ENCODE measurements at places on chromosomes 11 and 22.

GRCh38 chr11:26219183-26220117, 112.5 kb upstream of the ANO3 start:
- DNase-seq = no peak

GRCh38 chr22:24563246-24563645, 7.4 kb downstream of the SNRPD3 start:
- no peak for DNase-seq

DNA sequence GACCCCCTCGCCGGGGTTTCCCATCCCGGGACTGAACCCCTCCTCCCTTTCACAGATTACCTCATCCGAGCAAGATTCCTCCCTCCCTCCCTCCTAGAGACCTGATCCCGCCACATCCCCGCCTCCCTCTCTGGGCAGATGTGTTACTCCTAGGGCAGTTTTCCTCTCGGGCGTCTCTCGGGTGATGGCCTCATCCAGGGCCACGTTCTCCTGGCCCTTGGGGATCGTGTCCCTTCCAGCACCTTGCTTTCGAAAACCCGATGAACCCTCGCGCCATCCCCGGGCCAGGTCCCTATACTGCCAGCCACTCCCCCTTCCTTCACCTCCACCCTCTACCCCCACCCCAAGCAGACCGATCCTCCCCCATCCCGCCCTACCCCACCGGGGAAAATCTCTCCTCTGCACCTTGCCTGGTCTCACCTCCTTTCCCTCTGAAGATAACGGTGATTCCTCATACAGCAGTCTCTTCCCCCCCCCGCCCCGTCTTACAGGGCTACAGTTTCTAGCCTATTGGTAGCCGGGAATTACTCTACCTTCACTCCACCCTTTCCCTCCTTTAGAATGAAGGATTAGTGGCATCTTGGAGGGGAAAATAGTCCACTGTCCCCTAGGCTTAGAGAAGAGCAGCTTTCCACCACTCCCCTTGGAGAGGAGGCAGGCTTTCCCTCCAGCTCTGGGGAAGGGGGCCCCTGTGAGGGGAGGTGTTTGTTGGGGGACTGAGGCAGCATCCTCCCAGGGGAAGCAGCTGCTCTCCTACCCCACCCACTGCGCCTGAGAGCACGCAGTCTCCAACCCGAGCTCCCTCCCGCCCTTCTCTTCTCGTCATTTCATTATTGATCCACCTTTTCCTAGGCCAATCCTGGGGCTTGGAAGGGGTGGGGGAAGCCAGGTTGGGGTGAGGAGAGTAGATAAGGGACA, 1.2 kb downstream of the KMT2A start:
- DNase-seq = peak; percentile 26

DNA sequence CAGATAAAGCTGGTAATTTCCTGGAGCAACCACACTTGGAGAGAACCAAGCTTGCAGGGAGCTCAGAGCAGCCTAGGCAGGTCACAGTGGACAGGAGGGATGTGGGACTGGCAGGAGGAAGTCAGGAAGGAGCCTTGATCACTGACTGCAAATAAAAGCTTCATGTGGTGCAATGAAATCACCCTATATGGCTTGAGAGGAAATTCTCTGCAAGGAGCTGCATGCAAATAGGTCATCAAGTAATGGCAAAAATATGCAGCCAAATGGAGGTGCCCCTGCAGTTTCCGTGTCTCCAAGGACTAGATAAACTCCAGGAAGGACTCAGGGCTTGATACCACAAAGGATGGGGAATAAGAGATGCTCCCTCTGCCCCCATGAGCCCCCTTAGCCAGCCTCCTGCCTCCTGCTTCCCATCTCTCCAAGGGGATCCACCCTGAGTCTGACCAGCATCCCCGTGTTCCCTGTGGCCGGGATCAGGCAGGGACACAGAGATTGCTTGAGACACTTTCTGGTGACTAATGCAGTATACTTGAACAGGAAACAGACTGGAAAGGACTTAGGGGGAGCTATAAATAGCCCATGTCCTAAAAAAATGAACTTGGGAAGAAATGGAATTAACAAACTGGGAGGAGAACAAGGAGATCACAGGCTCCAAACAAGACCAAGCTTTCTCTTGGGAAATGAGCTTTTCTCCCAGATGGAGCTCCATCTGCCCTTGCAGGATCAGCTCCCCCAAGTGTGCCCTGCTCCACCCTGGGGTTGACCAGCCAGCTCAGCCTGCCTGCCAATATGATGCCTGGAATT, 23.9 kb upstream of the MICAL2 start:
- no peak for DNase-seq

DNA sequence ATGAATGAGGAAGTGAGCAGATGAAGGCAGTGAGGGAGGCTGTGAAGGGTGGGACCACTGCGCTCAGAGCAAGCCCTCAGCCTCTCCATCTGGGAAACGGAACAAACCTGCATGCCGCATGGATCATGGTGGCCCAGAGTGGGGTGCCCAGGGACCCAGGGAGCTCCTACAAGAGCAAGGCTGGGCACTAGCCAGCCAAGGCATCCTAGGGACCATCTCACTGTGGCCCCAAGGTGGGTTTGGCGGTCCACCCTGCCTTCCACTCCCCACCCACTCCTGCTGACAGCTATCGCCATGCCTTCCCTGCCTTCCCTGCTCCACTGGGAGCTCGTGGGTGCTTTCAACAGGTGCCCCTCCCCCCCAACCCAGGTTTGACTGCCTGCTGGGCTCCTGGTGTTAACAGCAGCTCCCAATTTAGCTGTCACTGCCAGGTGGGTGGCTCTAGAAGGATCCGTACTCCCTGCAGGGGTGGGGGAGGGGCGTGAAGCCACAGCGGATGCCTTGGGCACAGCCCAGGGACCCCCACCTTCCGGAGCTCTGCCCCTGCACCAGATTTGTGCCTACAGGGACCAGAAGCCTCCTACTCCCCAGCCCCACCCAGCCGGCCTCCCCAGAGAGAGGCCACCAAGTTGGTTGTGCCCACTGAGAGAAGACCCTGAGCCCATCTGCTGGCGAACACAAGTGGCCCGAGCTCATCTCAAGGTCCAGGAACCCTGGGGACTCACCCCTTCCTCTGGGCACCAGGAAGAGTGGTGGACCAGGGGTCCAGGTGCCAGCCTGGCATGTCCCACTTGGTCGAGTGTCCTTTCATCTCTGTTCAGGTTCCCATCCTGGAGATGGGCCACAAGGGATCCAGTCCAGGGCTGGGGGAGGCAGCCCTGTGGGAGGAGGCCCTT, 29.7 kb upstream of the PRODH start:
- DNase-seq = no peak

DNA sequence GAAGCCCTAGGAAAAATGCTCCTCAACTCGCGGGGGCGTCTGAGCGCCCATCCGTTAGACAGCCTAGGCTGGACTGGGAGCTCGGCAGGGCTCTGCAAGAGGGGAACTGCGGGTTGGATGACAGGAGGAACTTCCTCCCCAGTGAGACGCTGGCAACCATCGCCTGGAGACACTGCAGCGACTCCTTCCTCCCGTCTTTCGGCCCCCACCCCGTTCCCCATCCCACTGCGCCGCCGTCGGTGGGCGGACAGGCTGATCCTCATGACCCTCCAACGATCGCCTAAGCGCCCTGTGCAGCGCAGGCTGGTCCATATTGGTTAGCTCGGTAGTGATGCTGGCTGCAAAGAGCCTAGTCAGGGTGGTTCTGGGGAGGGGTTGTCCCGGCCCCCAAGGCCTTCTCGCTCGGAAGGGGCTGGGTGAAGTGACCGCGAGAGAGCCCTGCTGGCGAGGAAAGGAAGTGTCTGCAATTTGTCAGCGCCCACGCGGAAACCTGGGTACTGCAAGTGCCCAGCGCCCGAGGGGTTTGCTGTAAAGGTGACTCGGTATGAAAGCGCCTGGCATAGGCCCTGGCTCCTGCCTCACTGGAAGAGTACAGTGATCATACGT, 638 bp downstream of the NRGN start:
- DNase-seq = peak; percentile 48

- DNase-seq = no peak
Measured at GRCh38 chr11:19933801-19934488, 221.3 kb downstream of the NAV2 start.

GRCh38 chr11:60204922-60205321, 22.0 kb upstream of the MS4A6A start:
- no peak for DNase-seq

DNA sequence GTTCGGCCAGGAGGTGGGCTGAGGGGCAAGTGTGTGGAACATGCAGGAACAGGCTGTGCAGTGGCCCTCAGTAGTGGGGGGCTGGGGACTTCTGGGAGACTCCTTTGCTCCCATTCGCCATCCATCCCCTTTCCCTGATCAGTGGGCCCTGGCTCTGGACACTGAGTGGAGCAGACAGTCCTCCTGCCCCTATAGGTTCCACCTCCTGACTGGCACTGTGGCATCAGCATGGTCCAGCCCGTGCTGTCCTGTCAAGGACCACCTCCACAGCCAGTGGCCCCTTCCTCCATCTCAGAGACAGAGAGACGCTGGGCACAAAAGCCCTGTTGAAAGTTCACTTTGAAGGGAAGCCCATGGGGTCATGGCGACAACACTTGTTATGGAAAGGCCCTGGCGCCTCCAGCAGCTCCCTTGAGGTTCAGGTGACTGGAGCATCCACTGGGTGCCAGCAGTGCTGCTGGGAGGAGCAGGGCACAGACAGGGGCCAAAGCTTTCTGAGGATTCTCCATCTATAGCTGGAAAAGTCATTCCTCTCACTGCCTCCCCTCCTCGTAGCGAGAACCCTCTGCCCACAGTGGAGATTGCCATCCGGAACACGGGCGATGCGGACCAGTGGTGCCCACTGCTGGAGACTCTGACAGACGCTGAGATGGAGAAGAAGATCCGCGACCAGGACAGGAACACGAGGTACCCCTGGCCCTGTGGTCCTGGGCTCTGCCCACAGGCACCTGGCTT, 5.6 kb downstream of the DERL3 start:
- no peak for DNase-seq

GRCh38 chr11:60130496-60130895, 42.0 kb downstream of the MS4A2 start:
- no peak for DNase-seq

DNA sequence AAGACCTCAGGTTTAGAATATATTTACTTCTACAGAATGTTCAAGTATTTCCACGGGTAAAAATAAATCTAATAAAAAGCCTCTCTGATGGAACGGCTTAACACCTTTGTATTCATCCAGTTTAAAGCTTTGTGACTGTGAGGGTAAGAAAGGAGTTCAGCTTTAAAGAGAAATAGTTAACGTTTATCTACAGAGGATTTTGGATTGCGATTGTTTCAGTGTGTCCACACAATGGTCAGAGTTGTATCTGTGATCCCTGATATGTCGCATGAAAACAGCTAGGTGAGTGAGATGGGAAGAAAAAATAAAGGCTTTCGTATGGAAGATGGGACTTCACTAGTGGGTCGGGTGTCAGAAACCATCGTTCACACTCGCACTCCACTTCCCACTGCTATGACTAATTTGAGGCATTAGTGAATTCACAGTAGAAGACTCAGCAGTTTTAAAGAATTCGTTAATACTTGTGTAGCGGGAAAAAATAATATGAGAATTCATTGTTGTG, 1.6 kb downstream of the APLP2 start:
- no peak for DNase-seq

DNA sequence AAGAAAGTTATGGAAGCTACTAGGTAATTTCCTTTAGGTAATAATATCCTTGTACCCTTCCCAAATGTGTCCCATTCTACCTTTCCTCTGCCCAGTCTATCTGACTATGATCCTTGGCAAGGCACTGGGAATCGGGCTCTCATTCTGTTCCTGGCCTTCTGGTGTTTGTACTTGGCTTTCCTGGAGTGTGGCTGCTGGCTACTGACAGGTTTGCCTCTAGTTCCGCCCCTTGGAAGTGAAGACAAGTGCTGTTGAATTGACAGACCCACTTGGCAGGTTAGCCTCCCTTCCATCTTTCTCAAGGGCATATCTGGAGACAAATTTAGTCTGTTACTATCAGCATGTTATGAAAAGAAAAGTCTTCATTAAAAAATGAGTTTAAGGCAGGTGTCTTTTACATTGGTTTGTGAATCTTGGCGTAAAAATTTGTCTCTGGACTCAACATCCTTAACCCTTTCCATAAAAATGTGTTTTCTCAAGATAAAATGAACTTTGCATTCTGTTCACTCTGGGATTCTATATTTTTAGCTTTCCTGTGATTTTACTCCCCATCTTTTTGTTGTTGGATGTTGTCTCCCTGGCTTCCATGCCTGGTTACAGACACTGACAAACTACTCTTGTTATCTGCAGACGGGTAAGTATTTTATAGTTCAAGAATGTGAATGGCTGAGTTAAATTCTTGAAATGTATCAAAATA, 287.4 kb upstream of the PDGFD start:
- no peak for DNase-seq

DNA sequence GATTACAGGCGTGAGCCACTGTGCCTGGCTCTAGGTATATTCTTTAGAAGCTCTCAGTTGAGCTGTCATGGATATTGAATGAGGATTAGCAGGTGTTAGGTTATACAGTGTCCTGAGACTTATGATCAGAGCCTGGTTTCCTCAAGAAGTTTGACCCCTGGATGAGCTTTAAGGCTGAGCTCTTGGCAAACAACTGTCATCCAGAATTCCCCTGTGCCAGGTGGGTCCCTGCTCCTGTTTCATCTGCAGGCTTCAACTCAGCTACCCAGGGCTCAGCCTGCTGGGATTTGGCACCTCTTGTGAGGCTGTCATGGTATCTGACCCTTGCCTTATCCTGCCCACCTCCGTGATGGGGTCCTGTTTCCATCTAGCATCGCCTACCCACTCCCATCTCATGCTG, 24.3 kb downstream of the SERPINH1 start:
- no peak for DNase-seq

DNA sequence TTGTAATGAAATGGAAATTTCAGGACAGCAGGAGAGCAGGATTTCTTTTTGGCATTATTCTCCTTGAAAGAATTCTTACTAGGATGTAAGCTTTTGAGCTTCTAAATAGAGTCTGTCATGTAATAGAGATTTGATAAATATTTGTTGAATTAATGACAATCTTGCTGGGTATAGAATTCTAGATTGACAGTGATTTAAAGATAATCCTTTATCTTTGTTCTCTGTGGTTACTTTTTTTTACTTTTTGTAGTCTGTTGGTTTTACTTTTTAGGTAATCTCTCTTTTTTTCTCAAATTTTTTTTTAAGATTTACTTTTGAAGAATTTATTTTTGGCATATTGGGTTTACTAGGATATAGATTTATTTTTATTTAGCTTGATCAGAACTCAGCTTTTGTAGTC, 54.8 kb downstream of the TMEM135 start:
- no peak for DNase-seq

DNA sequence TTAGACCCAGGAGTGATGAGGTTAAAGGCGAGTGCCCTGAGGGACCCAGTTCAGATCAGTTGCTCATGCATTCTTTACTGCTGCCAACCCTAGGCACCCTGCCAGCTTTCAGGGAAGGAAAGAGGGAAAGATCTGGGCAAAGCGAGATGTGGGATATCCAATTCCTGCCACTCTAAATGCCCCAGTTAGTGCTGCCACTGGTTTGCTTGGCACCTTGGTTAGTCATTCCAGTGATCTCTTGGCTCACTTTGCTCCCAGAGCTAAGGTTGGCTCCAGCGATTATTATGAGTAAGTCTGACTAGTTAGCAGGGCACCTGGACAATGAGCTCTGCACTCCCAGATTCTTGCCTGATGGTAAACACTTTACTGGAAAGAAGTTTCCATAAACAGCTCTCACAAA, 85.0 kb downstream of the INSC start:
- DNase-seq = no peak

- no peak for DNase-seq
Measured at GRCh38 chr11:2290351-2290841, 11.3 kb downstream of the C11orf21 start.

- DNase-seq = no peak
Measured at GRCh38 chr11:22725079-22725478, 58.7 kb downstream of the GAS2 start.
